ENCODE measurements at places on chromosomes 4 and X.

- DNase-seq, result peak; percentile 16
Observed at GRCh38 chr4:82430964-82431745, 765 bp downstream of the ENOPH1 start.

GRCh38 chr4:124437853-124438495 is 274.6 kb downstream of the ANKRD50 start:
- DNase-seq, result no peak

DNA sequence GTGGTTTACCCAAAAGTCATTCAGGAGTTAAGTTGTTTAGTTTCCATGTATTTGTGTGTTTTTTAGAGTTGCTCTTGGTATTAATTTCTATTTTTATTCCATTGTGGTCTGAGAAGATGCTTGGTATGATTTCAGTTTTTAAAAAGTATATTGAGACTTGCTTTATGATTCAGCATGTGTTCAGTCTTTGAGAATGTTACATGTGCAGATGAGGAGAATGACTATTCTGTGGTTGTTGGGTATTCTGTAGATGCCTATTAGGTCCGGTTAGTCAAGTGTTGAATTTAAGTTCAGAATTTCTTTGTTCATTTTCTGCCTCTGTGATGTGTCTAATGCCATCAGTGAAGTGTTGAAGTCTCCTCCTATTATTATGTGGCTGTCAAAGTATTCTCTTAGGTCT is 249.4 kb downstream of the ARHGAP10 start:
- no peak for DNase-seq

DNA sequence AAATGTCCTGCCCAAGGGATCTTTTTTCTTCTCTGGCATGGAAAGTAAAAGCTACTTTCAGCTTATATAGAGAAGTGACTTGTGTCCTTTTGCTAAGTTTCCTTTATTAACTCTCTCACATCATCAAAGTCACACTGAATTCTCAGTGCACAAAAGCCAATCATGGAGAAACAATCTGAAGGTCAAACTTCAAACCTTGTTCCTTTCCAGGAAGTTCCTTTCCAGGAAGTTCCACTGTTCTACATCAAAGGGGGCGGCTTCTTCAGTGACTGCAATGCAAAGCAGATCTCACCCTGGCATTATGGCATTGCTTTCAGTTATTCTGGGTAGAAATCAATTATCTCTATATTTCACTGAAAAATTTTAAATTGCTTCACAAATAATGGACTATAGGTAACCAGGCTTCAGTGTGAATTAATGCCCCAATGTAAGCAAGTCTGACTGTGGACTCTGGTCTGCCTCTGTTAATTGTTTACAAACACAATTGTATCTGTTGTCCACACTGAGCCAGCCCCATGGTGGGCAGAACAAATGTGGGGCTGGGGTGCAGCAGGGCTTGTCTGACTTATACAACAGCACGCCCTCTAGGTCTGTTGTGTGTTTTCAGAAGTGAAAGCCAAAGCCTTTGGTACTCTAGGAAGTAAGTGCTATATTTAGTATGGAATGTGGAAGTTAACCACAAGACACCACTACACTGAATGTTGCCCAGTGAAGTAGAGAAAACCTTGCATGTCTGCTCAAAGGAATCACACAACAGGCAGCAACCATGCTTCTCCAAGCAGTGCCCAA is 98.8 kb downstream of the CDS1 start:
- DNase-seq, result no peak

DNA sequence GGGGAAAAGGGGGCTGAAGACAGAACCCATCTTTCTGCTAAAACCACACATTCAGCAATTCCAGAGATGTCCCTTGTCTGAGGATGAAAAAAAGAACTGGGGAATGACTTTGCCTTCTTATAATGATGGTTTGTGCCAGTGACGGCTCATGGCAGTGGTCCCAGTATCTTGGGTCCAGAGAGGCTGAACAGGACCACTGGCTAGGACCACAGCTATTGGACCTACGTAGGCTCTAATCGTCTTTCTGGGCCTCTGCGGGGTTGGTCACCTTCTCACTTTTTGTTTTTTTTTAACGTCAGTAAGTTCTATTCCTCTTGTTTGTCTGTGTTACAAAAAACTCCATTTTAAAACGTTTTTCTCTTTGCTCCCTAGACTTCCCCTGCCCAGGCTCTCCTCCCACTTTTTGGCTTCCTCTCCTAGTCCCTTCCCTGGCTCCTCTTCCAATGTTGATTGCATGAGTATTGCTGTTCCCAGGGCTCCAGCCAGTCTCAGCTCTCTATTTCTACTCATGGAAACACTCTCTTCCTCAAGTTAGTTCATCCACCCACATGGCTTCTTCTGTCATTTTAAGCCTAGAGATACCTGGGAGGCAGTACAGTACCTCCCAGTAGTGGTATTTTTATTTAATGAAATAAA is 52.6 kb upstream of the STX18 start:
- DNase-seq, result no peak

DNA sequence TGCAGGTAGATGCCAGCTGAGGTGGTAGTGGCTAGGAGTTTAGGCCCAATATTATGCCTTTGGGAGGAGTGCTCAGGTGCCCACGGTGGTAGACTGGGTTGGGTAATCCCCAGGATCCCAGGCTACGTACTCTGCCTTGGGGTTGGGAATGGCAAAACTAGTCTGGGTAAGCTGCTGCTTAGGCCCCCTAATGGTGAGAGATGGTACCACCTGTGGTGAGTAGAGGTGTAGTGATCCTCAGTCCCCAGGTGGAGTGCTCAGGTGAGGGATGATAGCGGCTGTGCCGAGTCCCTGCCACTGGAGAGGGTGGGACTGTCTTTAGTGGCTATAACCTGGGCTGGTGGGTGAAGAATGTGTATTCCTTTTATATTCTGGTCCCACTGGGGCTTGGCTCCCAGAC is 75.2 kb downstream of the IL1RAPL2 start:
- DNase-seq, result no peak

DNA sequence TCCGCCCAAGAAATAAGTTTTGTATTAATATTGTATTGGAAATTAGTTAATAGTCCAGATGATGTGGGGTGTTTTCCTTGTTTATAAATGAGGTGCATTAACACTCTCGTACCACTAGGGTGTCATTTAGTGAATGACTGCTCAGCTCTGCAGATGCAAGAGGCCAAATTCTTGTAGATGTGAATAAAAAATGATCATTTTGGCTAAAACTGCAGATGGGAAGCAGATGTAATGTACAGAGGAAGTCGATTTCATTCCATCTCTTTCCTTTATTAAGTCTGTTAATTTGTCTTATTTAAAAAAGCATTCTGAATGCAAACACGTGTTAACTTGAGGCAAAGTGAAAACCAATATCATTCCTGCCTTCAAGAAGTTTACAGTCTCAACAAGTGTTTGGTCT is 108.1 kb downstream of the DHX15 start:
- DNase-seq, result no peak

DNA sequence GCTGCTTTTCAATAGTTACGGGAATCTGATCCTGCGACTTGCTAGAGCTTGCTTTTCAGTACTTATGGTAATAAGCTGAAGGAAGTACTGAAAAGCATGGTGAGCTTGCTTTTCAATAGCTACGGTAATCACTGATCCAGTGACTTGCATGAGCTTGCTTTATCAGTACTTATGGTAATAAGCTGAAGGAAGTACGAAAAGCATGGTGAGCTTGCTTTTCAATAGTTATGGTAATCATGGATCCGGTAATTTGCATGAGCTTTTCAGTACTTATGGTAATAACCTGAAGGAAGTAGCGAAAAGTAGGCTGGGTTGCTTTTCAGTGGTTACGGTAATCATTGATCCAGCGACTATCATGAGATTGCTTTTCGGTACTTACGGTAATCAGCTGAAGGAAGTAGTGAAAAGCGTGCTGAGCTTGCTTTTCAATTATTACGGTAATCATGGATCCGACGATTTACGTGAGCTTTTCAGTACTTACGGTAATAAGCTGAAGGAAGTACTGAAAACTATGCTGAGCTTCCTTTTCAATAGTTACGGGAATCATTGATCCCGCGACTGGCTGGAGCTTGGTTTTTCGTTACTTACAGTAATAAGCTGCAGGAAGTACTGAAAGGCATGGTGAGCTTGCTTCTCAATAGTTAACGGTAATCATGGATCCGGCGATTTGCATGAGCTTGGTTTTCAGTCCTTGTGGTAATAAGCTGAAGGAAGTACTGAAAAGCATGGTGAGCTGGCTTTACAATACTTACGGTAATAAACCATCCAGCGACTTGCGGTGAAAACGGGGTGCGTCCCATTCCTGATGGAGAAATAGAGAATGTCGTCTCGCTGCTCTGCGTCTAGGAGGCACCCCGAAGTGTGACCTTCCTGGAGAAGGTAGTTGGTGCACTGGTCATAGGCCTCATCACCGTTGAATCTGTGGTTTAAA is 6.5 kb downstream of the CRLF2 start:
- DNase-seq, result no peak

- DNase-seq, result no peak
Observed at GRCh38 chr4:123876671-123877101, 480.1 kb downstream of the SPRY1 start.

GRCh38 chrX:30577362-30577991 is at the start of gene TASL:
TSS of gene TASL (minus strand) at chrX:30577766. CDS start at chrX:30560355, 17,411 bp downstream.
- DNase-seq, result no peak

GRCh38 chr4:111492496-111492895 is 652.8 kb upstream of the FAM241A start:
- DNase-seq, result no peak

- no peak for DNase-seq
Observed at GRCh38 chr4:10917566-10917965, 233.0 kb upstream of the CLNK start.

DNA sequence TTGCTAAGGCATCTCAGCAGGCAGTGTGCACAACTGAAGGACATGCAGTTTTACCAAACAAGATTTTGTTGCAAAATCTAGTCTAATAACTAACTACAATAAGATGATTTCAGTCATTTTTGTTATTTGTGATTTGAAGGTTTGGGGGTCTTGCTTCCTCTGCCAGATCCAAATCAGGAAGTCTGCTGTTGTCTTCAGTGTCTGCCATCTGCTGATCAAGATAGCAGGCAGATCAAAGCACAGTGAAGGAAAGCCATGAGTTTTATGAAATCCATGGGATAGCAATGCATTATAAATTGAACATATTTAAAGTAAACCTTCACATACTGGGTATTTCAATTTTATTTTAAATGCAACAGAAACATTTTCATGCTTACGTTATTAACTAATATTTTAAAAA is 169.1 kb upstream of the ETNPPL start:
- no peak for DNase-seq

- DNase-seq, result no peak
Observed at GRCh38 chr4:73684097-73684496, 56.3 kb upstream of the CXCL8 start.

- DNase-seq, result no peak
Observed at GRCh38 chr4:99651016-99651769, 6.4 kb downstream of the C4orf54 start.

GRCh38 chr4:20359692-20360091 is 108.0 kb downstream of the SLIT2 start:
- DNase-seq, result no peak

DNA sequence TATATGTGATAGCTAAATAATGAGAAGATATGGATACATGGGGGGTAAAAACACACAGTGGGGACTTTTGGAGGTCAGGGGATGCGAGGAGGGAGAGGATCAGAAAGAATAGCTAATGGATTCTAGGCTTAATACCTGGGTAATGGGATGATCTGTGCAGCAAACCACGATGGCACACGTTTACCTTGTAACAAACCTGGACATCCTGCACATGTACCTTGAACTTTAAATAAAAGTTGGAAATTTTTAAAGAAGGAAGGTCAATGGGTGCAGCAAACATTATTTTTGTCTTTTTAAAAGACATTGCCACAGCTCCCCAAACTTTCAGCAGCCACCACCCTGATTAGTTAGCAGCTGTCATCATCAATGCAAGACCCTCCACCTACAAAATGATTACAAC is 29.7 kb upstream of the UGT2B15 start:
- DNase-seq, result no peak

GRCh38 chrX:49842621-49843020 is 13.5 kb downstream of the PAGE4 start:
- no peak for DNase-seq

GRCh38 chr4:147123146-147123545 is 177.5 kb upstream of the TTC29 start:
- no peak for DNase-seq

DNA sequence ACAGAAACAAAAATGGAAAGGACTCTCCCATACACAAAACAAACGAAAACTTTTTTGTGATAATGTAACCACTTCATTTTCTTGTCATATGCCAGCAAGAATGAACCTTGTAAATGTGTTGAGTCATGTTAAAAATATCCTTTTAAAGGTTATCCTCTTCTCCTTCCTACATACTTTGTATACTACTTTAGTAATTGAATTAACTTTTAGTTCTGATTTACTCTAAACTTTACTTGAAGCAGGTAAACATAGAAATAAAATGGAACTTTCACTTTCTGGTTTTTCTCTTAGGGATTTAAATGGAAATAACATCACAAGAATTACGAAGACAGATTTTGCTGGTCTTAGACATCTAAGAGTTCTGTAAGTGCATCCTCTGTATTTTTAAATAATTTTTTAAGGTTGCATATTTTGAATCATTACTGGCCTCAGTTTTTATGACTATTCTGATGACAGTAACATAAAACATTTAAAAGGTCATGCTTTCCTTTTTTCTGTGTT is 4.7 kb downstream of the SLIT2 start:
- no peak for DNase-seq

- DNase-seq, result no peak
Observed at GRCh38 chr4:188021548-188022249, 26.1 kb downstream of the ZFP42 start.

DNA sequence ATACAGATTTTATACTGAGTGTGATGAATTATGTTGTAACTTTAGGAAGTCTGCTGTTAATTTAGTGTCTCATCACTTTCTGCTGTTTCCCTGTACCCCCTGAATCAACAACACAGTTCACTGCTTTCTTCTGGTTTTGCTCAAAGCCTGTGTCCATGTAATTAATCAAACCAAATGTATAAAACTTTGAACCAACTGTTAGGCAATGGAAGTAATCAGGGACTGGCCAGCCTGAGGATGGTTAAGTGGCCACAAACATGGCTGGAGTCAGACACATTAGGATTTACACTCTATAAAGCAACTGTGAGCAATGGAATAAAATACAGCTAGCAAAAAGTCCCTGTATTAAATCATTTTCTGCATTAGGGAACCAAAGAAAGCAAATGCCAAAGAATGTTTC is 42.6 kb downstream of the CXCL1 start:
- no peak for DNase-seq

- DNase-seq, result no peak
Observed at GRCh38 chrX:105820247-105820646, 2.1 kb upstream of the NRK start.

GRCh38 chrX:87661761-87662160 is 144.2 kb downstream of the KLHL4 start:
- no peak for DNase-seq

- no peak for DNase-seq
Observed at GRCh38 chrX:32126997-32127396, 1055.2 kb upstream of the FTHL17 start.

GRCh38 chr4:161291222-161291621 is 872.6 kb downstream of the FSTL5 start:
- no peak for DNase-seq

- no peak for DNase-seq
Observed at GRCh38 chr4:129603241-129603931, 507.4 kb downstream of the C4orf33 start.
